ENCODE measurements at places on chromosomes 7 and 10.
A peak's percentile ranks its signal among the peaks of the same experiment; 100 is the strongest.

DNA sequence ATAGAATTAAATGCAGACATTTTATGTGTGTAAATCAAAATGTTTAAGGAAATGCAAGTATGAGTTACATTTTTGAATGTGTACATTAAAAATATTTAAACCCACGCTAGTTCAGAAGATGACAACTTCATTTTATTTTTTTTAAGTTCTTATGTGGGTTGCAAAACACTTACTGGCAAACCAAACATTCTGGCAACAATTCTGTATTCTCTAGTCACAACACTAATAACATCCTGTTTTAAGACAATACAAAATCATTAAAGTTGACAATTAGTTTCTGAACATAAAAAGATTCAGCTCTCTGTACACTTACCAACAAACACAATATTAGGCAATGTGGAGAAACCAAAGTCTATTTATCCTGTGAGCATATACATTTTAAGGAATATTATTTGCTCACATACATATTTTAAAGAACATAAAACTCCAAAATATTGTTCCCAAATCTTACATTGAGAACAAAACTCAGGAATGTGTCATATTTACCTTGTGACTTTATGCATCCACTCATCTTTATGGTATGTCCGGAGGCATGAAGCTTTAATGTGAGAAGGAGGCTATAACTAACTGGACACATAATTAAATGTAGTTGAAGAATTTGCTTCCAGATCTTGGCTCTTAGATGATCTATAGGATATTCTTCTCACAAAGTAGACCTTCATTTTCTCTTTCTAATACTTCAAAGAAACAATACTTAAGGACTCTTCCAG, 134.7 kb downstream of the DGKB start:
- no peak for DNase-seq
- H3K4me3 ChIP-seq: no peak overlapping the region
- H3K4me1 ChIP-seq: no peaks in the 10 kb centered on the region
- no peaks in the 10 kb centered on the region for H3K36me3 ChIP-seq
- H3K27ac ChIP-seq: no peak overlapping the region
- H3K27me3 ChIP-seq: no peaks in the 10 kb centered on the region

DNA sequence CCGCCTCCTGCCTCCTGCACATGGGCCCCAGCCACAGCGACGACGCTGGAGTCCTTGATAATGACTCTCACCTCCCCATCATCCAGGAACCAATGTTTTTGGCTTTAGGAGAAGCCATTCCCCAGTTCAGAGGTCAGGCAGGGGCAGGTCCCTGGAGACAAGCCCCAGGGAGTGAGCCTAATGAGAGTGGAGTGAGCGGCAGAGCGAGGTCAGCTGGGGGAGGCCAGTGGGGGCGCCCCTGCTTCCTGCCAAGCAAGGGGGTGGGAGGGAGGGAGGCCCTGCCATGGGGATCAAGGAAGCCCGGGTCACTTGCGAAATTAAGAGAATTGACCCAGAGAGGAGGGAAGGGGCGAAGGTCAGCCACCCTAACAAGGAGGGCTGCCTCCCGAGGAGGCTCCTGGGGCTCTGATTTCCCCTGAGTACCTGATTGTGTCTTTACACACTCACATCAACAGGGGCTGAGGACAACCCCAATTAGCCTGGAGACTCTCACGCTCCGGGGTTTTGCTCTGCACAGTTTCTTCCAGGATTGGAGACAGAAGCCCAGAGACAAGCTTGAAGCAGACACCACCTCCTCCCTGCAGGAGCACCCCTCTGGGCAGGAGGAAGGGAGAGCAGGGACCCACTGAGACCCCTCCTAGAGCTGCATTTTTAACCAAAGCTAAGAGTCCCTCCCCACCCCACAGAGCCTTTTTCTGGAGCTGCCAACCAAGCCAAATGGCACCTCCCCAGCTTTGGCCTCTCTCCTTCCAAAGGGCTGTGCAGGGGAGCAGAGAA, 112.1 kb downstream of the COL13A1 start:
- H3K27ac ChIP-seq: no peak overlapping the region
- no peaks in the 10 kb centered on the region for H3K4me1 ChIP-seq
- H3K4me3 ChIP-seq: no peak overlapping the region
- no peak for DNase-seq

GRCh38 chr7:25770670-25771069, 381.3 kb upstream of the NFE2L3 start:
- H3K4me3 ChIP-seq: no peak overlapping the region
- peaks cover 3% of the 10 kb centered on the region for H3K27me3 ChIP-seq
- DNase-seq: no peak
- H3K4me1 ChIP-seq: no peaks in the 10 kb centered on the region
- H3K36me3 ChIP-seq: no peaks in the 10 kb centered on the region

- no peaks in the 10 kb centered on the region for H3K36me3 ChIP-seq
- H3K27ac ChIP-seq: no peak overlapping the region
- H3K27me3 ChIP-seq: peaks cover 2% of the 10 kb centered on the region
- H3K4me3 ChIP-seq: no peak overlapping the region
Observed at GRCh38 chr7:69968969-69969556, 370.8 kb downstream of the AUTS2 start.

GRCh38 chr10:91621483-91622113, 11.3 kb downstream of the PPP1R3C start:
- no peak overlapping the region for H3K27ac ChIP-seq
- H3K27me3 ChIP-seq: peaks cover 25% of the 10 kb centered on the region
- no peak for DNase-seq
- H3K4me1 ChIP-seq: no peaks in the 10 kb centered on the region

DNA sequence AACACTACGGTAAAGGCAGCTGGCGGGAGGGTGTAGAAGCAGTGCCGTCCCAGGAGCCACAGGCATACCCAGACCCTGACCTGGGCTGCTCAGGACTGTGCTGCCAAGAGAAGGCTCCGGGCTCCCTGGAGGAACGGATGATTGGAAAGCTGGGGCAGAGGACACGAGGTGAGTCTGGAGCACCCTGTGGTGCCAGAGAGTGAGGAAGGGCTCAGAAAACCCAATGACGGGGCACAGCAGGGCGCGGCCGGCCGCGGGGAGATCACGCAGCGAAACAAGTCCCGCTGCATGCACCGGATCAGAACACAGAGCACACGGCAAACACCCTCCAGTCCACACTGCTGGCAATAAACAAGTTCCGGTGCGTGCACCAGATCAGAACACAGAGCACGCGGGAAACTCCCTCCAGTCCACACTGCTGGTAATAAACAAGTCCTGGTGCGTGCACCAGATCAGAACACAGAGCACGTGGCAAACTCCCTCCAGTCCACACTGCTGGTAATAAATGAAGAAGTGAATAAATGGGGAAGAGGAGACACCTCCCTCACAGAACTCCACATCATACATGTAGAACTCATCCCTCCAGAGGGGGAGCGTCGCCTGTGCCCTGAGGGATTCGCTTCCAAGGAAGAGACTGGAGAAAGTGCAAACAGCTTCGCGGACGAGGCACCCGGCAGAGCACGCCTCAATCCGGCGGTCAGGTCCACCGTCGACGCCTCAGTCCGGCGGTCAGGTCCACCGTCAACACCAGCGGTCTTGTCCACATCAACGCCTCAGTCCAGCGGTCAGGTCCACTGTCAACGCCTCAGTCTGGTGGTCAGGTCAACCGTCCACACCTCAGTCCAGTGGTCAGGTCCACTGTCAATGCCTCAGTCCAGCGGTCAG, 265.0 kb downstream of the MAD1L1 start:
- peaks cover 5% of the 10 kb centered on the region for H3K4me1 ChIP-seq
- no peak overlapping the region for H3K27ac ChIP-seq
- no peaks in the 10 kb centered on the region for H3K27me3 ChIP-seq
- DNase-seq: no peak
- H3K4me3 ChIP-seq: no peak overlapping the region

- H3K36me3 ChIP-seq: peaks cover 71% of the 10 kb centered on the region
- no peak overlapping the region for H3K4me3 ChIP-seq
- H3K27ac ChIP-seq: peak overlapping the region; percentile 36
- no peaks in the 10 kb centered on the region for H3K27me3 ChIP-seq
- H3K4me1 ChIP-seq: peaks cover 54% of the 10 kb centered on the region
- DNase-seq: no peak
Observed at GRCh38 chr7:104960741-104961448, 53.1 kb upstream of the KMT2E start.

DNA sequence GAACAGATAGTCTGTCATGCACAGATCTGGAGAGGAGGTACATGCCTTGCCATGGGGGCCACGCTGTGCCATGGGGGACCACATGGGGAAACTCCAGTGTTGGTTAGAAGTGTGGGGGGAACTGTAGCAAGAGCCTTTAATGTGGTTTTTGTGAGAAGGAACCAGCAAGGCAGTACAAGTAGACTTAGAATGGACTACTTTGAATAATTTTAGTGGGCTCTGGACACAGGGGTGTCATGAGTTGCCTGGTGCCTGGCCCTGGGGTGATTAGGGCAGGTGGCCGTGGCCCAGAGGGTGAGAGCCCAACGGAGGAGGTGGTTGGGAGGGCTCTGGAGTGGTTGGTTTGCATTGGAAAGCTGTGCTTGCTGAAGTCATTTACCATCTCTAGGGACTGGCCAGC, 77.2 kb downstream of the CXCL12 start:
- H3K27ac ChIP-seq: no peak overlapping the region
- no peak overlapping the region for H3K4me3 ChIP-seq
- H3K36me3 ChIP-seq: no peaks in the 10 kb centered on the region
- peaks cover 7% of the 10 kb centered on the region for H3K4me1 ChIP-seq
- DNase-seq: no peak
